ENCODE measurements at places on chromosomes 5 and 9. TPM values are rescaled to one million over a fixed set of nuclear protein-coding genes. Genes with fewer than 3 reads are reported as not detected.

DNA sequence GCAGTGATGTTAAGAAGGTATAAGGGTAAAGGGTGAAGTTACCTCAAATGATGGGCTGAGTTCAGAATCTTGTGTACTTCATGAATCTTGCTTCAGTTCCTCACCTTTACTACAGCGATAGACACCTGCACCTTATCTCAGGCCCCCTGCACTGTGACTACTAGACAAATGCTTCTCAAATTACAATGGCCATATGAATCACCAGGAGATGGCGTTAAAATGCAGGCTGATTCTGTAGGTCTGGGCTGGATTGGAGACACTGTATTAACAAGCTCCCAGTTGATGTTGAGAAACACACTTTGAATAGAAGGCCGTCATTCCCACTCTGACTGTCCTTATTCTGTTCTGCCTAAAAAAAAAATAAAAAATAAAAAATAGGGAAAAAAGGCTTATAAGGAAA lies 29.8 kb downstream of the TARS1 start:
- peak; percentile 18 for DNase-seq

DNA sequence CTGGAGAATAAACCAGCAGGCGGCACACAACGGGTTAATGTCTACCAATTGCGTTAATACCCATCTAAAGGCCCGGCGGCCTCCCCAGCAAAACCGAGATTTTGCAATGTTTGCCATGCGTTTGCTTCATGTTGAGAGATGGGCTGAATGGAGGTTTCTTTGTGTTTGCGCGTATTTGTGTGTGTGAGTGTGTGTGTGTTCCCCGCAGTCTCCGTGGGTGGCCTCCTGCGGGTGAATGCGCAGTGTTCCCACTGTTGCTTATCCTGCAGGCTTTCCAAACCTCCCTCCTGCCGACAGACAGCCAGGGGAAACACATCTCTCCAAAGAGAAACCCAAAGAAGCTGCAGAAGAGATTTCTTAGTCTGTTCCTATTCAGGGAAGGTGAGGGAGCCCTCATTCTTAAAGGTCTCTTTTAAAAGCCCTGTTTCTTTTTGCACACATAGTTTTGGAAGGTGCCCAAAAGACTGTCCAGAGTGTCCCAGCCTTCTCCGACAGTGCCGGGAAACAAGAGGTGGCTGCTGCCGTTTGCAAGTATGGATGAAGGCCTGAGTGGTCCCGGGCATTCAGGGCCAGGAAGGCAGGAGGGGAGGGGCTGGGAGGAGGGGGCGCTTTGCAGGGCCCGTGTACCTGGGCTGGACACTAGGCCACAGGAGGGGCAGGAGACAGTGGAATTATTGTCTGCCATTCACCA lies 103.8 kb upstream of the ERCC6L2 start:
- no peak for DNase-seq

- DNase-seq, result no peak
These were observed 14.4 kb downstream of the EXOC3 start for GRCh38 chr5:457195-457961.

- DNase-seq, result no peak
These were observed 92.5 kb downstream of the FBXW11 start for GRCh38 chr5:171913987-171914273.

DNA sequence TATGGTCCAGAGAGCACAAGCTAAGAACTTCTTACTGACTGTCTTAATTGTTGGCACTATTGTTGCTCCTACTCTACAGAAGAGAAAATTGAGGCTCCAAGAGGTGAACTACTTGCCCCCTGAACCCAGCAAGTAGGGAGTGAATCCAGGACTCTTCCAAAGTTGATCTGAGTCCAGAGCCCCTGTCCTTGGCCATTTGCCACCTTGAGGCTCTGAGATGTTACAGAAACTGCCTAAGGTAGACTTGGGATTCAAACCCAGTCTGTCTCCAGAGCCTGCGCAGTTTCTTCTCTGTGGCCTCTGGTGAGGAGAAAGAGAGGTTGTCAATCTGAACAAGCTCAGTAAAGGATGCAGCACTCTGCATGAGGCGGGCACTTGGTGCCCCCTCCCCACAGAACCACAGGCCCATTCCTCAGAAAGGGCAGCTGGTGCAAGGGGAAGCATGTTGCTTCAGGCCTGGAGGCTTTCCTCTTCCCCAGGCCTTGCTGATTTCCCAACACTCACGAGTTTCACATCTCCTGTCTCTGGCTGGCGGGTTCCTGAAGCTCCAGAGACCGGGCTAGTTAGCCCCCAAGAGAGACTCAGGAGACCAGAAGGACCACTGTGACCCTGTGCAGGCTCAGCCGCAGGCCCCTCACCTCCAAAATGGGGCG lies 2.9 kb upstream of the LCP2 start:
- no peak for DNase-seq

GRCh38 chr5:53923961-53924360 lies 363.5 kb downstream of the NDUFS4 start:
- DNase-seq, result no peak

DNA sequence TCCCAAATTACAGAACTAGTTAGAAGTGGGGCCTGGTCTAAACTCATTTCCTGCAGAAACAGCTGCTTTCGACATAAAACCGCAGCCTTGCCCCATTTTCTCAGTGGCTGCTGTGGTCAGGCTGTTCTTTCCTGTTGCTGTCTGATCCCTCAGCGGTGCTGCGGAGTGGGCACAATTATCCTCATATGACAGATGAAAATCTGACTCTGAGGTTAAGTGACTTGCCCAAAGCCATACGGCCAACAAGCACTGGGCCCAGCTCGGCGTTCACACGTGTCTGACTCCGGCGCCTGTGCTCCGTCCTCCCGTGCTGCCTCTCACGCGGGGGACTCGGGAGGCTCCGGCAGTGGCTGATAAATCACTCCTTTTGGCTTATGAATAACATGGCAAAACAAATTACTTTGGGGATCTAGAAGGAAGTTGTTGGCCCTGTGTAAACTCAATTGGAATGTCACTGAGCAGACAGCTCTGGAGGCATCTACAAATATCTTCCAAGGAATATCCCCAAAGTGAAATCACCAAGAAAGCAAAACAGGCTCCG lies 142.6 kb upstream of the LMX1B start:
- no peak for DNase-seq

DNA sequence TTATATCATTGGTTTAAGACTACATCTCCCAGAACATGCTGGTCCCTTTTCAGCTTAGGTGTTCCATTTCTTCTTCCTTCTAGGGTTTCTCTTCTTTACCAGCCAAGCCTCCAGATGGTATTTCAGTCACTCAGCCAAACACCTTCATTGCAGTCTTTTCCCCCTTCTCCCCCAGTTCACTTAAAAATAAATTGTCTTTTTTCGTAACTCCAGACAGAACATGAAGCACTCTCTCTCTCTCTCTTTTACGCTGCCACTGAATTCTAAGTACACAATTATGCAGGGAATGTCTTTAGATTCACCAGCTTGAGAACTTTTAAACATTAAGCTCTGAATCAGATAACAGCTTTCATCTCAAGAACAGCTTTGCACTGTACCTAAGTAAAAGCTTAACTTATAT lies 419.7 kb upstream of the BRINP1 start:
- DNase-seq, result no peak

GRCh38 chr5:1312993-1313833 lies 18.3 kb upstream of the TERT start:
- DNase-seq, result no peak

DNA sequence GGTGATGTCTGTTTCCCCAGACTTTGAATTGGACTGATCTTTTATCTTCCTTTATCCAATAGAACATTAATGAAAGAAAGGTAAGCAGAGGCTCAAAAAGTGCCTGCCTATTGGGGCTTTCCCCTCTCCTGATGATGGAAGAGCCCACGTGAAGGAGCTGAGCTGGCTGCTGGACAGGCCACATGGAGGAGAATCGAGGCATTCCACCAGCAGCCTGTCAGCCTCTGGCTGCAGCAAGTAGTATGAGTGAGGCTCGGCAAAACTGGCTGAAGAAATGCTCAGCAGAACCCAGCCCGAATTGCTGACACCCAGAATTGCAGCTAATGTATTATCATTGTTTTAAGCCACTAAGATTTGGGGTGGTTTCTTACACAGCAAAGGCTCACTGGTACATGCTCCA lies 66.5 kb upstream of the STC2 start:
- no peak for DNase-seq

The SHOC1 gene
- polyA plus RNA-seq, result not detected

The RLN2 gene
- polyA plus RNA-seq, result 0.38 TPM

The GARIN3 gene
- not detected for polyA plus RNA-seq

The SPINK6 gene
- polyA plus RNA-seq, result 0.79 TPM
